Dermis lymphatic vessel endothelial cell (primary cell): ENCODE measurements at places on chromosomes 7 and 10. TPM values are rescaled to one million over a fixed set of nuclear protein-coding genes. Genes with fewer than 3 reads are reported as not detected.

POP7 gene
- 21.2 and 24.1 TPM in 2 replicates for total RNA-seq

SH3PXD2A gene
- 2.2 and 5.9 TPM in 2 replicates for total RNA-seq

GSTO2 gene
- total RNA-seq = 0.98 and 1.0 TPM in 2 replicates

HGF gene
- total RNA-seq = 0.33 and 0.43 TPM in 2 replicates

EVX1 gene
- total RNA-seq = not detected in 2 replicates

HMX3 gene
- not detected in 2 replicates for total RNA-seq

BPGM gene
- 10.2 and 13.1 TPM in 2 replicates for total RNA-seq

PON3 gene
- 0.09 and 0.11 TPM in 2 replicates for total RNA-seq

SPDYE6 gene
- total RNA-seq = not detected in 2 replicates

WEE2 gene
- total RNA-seq = under 0.01 and 0.11 TPM in 2 replicates

ELN gene
- 9.0 and 12.4 TPM in 2 replicates for total RNA-seq

PYROXD2 gene
- 2.5 and 4.9 TPM in 2 replicates for total RNA-seq

ZCWPW1 gene
- total RNA-seq = 1.1 and 1.2 TPM in 2 replicates

SP4 gene
- 8.2 and 8.3 TPM in 2 replicates for total RNA-seq

PKD2L1 gene
- total RNA-seq = not detected in 2 replicates

SMO gene
- 1.5 and 2.1 TPM in 2 replicates for total RNA-seq

FKBP6 gene
- total RNA-seq = not detected in 2 replicates

CDK14 gene
- total RNA-seq = 0.33 and 1.0 TPM in 2 replicates

HPS1 gene
- 22.7 and 26.9 TPM in 2 replicates for total RNA-seq

SLC35G1 gene
- 4.9 and 5.8 TPM in 2 replicates for total RNA-seq

SSC4D gene
- total RNA-seq = 0.09 and 0.54 TPM in 2 replicates
